Left renal pelvis (tissue), 4 donors: ENCODE measurements at places on chromosomes 12 and 14.

DNA sequence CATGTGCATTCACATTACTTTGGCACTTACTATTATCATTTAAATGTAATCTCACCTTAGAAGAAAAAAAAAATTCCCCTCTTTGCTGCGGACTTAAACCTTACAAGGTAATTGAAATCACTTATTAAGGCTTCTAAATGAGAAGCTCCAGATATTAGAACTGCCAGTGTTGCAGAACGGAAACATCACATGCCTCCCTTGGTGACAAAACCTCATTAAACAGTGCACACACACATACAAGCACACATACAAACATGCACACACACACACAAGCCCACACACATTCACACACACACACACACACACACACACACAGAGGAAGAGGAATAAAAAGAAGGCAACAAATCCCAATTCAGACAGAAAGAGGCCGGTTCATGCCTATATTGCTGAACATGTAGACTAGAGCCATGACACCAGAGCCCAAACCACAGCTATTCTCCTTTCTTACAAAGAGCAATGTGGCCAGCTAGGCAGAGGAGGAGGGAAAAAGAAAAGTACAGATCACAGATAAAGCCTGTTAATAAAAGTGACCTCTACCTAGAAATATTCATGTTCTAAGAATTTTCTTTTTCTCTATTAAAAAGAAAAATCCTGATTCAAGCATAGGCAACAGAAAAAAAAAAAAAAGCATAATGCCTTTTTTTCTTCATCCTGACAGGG is 405.2 kb upstream of the FLRT2 start:
- DNase-seq = no peak

DNA sequence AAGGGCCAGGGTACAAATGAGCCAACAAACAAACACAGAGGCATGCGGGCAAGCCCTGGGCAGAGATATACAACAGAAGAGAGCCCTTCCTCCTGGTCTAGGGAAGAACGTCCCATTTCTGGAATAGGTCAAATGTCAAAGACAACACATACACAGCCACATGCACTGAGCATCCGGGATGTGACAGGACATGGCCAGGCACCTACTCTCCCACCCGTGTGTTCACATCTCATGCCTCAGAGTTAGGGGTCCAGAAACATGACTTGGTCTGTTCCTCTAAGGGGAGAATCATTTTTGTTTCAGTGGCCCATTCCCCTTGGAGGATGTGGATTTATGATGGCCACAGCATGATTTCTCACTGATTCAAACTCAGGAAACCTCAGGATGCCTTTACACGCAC is 801 bp upstream of the ASB2 start:
- no peak for DNase-seq

DNA sequence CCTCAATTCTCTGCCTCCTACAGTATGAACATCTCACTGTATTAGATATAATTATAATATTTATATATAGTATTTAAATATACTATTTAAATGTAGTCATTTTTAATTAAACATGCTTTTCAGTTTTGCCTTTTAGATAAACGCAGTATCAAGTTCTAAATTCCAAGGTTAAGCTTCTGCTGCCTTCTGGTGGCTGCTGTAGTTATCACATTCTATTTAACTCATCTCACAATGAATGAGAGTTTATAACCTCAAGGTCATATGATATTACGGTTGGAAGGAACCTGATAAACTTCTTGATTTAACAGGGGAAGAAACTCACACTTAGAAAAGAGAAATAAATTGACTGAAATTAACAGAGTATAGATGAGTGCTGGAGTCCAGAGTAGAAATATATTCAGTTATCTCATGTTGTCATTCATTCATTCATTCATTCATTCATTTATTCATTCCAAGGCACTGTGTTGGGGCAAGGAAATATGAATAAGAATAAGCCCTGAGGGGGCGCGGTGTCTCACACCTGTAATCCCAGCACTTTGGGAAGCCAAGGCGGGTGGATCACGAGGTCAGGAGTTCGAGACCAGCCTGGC is 31.9 kb downstream of the GUCY2C start:
- no peak for DNase-seq

DNA sequence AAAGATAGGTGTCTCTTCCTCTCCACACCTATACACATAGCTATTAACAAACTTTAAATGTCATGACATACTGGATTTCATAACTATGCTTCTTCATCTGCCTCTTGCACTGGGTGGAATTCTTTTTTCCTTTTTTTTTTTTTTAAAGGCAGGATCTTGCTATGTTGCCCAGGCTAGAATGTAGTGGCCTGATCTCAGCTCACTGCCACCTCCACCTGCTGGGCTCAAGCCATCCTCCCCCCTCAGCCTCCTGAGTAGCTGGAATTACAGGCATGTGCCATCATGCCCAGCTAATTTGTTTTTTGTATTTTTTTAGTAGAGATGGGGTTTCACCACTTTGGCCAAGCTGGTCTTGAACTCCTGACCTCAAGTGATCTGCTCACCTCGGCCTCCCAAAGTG is 4.8 kb downstream of the MRPL51 start:
- no peak for DNase-seq

- DNase-seq = no peak
Measured at GRCh38 chr12:51971679-51972421, 20.4 kb downstream of the ACVR1B start.

- DNase-seq = no peak
Measured at GRCh38 chr14:92531106-92531873, 17.7 kb downstream of the RIN3 start.

DNA sequence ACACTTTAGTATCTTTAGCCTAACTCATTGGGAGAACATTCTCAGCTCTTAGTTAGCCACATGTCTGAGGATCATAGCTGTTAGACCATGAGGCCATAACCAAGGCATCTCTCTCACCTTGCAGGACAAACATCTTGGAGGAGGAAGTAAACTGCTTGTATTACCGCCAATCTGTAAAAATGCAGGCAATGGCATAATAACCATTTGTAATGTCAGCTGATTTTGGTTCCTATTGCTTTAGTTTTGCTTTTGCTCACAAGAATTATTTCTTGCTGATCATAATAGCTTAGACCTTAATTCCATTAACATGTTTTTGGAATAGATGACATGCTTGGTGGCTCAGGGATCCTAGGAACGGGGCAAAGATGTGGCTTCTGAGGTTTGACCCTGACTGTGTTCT is 16.4 kb upstream of the GSG1 start:
- DNase-seq = no peak

- DNase-seq = peak; percentile 39
Measured at GRCh38 chr12:6735448-6736191, 11.8 kb downstream of the COPS7A start.
